ENCODE measurements at places on chromosomes 4 and X.
A peak's percentile ranks its signal among the peaks of the same experiment; 100 is the strongest.

DNA sequence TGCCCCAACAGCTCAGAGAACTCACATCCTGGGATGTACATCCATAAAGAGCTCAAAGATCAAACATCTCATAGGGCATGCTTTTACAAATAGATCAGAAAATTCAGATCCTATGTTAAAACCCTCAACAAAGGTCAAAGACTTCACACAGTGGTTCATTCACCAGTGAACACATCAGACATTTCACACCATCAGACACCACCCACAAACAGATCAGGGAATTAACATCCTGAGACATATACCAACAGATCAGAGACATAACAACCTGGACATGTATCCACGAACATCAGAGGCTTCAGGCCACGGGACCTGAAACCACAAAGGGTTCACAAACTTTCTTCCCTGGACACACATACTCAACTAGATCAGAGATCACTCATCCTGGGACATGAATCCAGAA is 23.4 kb downstream of the SUV39H1 start:
- DNase-seq: no peak

DNA sequence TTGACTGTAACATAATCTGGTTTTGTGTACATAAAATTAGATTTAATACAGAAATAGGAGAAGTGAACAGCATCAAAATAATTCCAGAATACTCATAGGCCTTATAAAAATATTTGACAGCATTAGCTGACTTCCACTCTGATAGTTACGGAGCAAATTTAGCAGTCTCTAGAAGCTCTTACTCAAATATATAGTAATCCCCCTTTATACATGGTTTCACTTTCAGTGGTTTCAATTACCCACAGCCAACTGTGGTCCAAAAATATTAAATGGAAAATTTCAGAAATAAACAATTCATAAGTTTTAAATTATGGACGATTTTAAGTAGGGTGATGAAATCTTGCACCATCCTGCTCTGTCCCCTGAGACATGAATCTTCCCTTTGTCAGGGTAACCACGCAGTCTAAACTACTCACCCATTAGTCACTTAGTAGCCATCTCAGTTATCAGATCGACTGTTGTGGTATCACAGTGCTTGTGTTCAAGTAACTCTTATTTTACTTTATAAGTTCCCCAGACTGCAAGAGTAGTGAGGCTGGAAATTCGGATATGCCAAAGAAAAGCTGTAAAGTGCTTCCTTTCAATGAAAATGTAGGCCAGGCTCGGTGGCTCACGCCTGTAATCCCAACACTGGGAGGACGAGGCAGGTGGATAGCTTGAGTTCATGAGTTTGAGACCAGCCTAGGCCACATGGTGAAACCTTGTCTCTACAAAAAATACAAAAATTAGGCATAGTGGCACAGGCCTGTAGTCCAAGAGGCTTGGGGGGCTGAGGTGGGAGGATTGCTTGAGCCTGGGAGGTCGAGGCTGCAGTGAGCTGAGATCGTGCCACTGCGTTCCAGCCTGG is 17.2 kb upstream of the RTL9 start:
- no peak for DNase-seq

GRCh38 chrX:112630187-112630586 is 49.6 kb downstream of the LHFPL1 start:
- no peak for DNase-seq

GRCh38 chr4:77089866-77090265 is 14.1 kb upstream of the CCNI start:
- no peak for DNase-seq

DNA sequence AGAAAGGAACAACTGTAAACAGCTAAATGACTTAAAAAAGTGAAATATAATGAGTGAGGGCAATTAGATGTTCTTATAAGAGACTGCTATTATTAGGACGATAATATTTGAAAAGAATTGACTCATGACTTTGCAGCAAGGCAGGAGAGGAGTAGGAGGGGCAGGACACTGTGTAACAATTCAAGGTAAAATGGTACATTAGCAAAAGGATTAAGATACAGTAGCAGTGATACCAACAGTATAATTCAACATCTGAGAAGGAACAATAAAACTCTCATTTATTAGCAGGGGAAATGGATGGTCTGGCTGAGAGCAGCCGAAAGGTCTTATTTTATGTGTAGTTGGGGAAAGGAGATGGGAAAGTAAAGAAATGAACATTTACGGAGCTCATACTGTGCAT is 315.5 kb upstream of the BOD1L1 start:
- no peak for DNase-seq

DNA sequence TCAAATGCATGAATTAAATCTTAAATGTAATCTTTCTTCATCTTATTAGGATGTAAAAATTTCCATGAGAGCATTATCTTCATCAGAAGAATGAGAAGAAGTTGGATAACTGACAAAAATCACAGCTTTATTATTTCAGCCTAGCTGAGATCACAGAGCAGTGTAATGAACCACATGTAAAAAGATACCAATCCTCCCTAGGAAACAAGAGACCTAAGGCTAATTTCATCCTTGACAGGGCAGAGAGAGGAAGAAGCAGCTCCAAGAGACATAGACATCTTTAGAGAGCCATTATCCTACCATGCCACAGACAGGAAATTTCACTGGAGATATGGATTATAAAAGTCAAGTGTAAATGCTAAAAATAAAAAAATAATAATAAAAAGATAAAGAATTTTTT is 40.9 kb upstream of the IL15 start:
- no peak for DNase-seq

DNA sequence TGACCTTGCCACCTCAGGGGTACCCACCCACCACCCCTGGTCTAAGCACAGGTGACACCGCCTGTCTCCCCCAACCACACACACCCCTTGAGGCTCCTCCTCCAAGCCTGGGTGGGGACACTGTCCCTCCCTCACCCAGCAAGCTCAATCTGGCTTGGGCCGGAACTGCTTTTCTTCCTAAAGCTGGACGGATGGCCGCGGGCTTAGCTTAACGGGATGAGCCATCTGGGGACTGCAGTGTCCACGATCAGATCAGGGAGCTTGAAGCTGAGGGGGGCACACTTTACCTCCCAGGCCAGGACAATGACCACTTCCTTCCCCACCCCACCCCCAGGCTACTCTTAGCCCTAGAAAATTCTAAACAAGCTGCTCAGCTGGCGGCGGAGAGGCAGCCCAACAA is 1.0 kb upstream of the SLC6A8 start:
- no peak for DNase-seq

DNA sequence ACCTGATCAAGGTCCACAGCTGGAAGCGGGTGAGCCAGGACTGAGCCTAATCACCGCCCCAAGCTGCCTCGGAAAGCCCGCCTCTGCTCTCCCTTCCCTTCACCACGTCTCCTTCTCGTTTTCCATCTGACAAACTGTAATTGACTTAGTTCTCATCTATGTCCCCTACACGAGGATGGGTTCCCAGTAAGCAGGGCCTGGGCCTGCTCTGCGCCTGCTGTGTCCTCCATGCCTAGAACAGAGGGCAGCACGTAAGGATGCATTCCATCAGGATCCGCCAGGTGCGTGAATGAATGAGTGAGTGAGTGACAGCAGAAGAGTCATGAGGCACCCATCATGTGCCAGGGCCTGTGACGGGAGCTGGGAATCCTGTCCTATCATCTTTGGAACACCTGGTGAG is 86.7 kb downstream of the JAKMIP1 start:
- no peak for DNase-seq

GRCh38 chrX:151416579-151416978 is 19.6 kb downstream of the VMA21 start:
- DNase-seq: no peak

DNA sequence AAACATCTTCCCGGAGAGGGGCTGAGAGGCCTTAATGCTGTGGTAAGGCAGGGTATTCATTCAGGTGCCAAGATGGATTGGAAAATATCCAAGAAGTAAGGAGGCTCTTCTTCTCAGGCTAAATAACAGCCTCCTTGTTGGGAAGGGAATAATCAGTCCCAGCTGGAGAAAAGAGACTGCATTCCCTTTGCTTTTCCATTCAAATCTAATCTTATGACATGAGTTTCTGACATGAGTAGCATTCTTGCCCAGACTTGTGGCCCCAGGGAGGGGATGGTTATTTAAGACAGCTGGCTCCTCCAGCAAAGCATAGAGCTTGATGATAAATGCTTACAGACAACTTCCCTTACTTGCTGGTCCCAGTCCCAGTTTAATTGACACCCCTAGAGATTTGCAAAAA is 98.3 kb downstream of the DCLK2 start:
- DNase-seq: no peak

DNA sequence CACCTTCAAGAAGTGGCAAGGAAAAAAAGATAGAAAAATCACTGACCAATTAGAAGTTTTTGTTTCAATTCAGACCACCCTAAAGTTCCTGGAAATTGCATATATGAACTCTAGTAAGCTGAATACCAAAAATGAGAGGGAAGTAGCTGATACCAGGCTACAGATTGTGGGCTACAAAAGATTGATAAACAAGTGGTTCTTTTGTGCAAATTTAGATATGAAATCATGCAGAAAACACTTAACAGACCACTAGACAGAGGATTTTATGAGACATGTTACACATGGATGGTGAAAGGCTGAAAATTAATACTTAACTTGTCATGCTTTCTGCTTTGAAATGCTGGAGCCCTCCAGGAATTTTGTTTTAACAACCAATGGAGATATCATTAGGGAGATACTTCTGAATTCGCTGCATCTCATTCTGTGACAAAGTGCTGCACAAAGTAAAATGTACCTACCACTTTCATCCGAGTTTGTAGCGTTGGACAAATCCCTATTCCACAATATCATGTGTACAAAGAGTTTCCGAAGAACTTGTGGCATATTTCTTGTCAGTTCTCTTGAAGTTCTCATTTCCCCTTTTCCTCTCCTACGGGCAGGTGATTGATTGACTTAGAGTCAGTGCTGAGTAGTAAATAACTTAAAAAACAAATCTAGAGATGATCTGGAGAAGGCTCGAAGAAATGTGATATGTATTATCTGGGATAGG is 235.0 kb downstream of the PALLD start:
- DNase-seq: no peak

GRCh38 chr4:152936446-152937335 is 568 bp downstream of the FHDC1 start:
- peak; percentile 26 for DNase-seq

DNA sequence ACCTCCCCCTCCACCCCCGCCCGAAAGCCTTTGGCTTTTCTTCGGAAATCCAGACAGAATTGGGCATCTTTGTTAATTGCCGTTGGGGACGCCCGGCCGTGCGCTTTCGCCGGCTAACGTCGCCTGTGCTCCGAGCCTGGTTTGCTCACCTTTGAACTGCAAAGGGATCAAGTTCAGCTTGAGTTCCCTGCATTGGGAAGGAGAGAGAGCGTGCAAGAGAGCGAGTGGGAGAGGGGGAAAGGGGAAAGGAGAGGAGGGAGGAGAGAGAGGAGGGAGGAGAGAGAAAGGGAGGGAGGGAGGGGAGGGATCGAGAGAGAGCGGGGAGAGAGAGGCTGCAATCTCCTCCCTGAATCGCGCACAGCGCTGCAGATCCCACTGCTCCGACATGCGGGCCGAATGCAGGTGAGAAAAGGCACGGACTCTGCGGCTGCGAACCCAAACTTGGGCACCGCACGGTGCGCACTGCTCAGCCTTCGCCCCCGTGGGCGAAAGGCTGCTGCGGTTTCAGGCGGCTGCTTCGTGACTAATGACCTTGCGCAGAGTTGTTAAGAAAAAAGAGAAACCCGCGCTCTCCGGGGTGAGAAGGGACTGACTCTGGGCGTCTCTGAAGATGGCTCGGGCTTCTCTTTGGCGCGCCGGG is at the start of gene PCDH7:
Gene PCDH7, plus strand, starts transcription at position 349 of the 640 bp plus-strand sequence. CDS start 1,054 bp downstream, outside the sequence.
- DNase-seq: no peak

- no peak for DNase-seq
Observed at GRCh38 chrX:133911825-133912495, 73.4 kb downstream of the GPC3 start.

DNA sequence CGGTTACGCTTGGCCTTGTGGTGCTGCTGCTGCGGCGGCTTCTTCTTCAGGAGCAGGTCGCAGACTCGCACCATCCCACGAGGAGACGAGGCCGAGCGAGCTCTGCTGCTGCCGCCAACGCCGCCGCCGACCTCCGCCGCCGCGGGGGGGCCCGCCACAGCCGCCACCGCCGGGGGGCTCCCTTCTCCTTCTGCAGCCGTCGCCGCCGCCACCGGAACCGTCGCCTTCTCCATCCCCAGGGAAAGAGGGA is 237 bp downstream of the ANKRD17 start:
- no peak for DNase-seq

- no peak for DNase-seq
Observed at GRCh38 chrX:16137416-16138107, 14.2 kb downstream of the GRPR start.

DNA sequence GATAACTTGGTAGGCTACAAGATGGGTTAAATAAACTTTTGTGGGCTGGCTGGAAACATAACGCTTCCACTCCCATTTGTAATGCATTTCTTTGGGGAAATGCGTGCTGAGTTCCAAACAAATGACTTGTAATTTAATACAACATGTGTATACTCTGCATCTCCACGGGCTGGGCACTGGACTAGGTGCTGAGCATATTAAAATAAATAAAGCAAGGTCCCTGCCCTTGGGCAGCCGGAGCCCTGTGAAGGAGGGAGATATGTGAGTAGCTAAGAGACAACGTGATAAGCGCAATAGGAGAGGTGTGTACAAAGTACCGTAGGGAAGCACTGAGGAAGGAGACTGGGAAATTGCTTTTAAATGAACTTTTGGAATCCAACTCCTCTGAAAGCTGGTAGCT is 147.2 kb upstream of the RBPJ start:
- DNase-seq: no peak

- no peak for DNase-seq
Observed at GRCh38 chr4:109355835-109356234, 53.4 kb upstream of the COL25A1 start.

- no peak for DNase-seq
Observed at GRCh38 chr4:62490635-62491034, 1290.5 kb downstream of the ADGRL3 start.
